ENCODE measurements at places on chromosomes 7 and 10.

GRCh38 chr10:44916429-44916828 is 5.3 kb downstream of the TMEM72 start:
- no peaks in the 10 kb centered on the region for H3K36me3 ChIP-seq
- no peaks in the 10 kb centered on the region for H3K27me3 ChIP-seq
- H3K4me3 ChIP-seq, result no peak overlapping the region
- no peak overlapping the region for H3K27ac ChIP-seq
- DNase-seq, result no peak
- H3K4me1 ChIP-seq, result peaks cover 30% of the 10 kb centered on the region

GRCh38 chr10:49499305-49499851 is 39.5 kb downstream of the ERCC6 start:
- no peak overlapping the region for H3K4me3 ChIP-seq
- no peak for DNase-seq
- no peaks in the 10 kb centered on the region for H3K27me3 ChIP-seq
- peaks cover 38% of the 10 kb centered on the region for H3K36me3 ChIP-seq
- no peak overlapping the region for H3K27ac ChIP-seq
- peaks cover 10% of the 10 kb centered on the region for H3K4me1 ChIP-seq

- no peak overlapping the region for H3K27ac ChIP-seq
- H3K4me3 ChIP-seq, result no peak overlapping the region
- H3K4me1 ChIP-seq, result no peaks in the 10 kb centered on the region
- H3K27me3 ChIP-seq, result peaks cover 15% of the 10 kb centered on the region
- H3K36me3 ChIP-seq, result no peaks in the 10 kb centered on the region
Observed at GRCh38 chr7:158518980-158519632, 68.5 kb downstream of the PTPRN2 start.

DNA sequence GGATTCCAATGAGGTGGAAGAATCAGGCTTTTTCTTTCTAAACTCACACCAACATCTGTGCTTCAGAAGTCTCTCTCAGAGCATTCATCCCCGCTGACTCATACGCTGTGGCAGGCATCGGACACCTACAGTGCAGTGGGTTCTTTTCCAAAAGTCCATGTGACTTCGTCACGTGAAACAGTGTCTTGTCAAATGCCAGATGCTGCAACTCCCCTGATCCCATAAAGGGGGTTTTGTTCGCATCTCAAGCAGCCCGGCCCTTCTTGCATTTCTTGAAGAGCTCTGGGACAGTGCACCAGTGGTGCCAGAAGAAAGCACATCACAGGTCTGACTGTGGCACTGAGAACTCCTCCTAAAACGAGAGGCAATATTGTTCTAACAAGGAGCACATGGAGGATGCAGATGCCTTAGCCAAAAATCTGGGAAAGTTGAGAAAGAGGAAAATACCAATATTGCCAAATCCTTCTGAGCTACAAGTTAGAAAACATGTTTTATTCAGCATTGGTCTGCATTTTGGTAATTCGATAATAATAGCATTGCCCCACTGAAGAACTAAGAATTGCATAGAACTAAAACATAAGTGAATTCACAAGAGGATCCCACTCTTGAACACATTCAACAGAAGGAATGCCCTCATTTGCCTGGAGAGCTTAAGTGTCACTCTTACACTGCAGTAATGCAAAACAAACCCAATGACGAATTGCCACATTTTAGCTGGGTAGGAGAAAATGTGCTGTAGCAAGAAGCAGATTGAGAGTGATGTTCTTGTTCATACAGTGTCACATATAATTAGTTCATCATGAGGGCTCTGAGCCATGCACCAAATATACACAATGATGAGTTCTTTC is 204.4 kb downstream of the CXCL12 start:
- no peaks in the 10 kb centered on the region for H3K4me1 ChIP-seq
- no peaks in the 10 kb centered on the region for H3K36me3 ChIP-seq

DNA sequence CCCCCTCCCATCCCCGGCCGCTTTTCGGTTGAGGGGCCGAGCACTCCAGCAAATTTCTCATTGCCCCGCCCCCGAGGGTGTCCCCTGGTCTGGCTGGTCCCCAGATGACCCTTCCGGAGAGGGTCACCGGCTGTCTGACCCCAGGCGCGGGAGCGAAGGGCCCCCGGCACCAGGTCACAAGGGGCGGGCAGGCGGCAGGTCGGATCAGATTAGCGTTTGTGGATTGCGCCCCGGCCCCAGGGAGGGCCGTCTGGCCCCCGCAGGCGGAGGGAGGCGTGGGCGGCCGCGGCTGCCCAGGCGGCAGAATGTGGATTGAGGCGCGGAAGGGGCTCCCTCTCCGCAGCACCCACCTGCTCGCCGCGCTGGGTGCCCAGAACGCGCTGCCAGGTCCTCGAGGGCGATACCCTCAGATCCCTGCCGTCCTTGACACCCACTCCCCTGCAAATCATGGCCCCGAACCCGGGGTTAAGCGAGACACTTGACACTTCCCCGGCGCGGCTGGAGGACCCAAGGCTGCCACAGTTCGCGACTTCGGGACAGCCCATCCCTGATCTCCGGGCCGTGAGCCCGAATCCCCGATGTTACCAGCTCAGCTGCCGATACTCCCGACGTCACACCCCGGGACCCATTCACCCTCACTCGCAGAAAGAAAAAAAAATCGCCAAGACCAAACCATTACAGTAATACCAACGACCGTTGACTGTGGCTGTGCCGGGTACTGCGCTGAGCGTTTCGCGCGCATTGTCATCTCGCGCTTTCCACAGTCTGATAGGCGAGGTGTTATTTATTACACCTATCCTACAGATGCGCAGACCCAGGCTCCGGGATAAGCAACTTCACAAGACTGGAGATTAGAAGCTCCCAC is 953 bp downstream of the NODAL start:
- H3K36me3 ChIP-seq, result no peaks in the 10 kb centered on the region
- H3K4me3 ChIP-seq, result peak overlapping the region; percentile 81
- no peak for DNase-seq
- peaks cover 15% of the 10 kb centered on the region for H3K27me3 ChIP-seq

GRCh38 chr7:80934321-80934720 is 15.5 kb upstream of the SEMA3C start:
- no peak for DNase-seq
- no peaks in the 10 kb centered on the region for H3K36me3 ChIP-seq
- H3K4me3 ChIP-seq, result no peak overlapping the region
- no peaks in the 10 kb centered on the region for H3K4me1 ChIP-seq
- H3K27ac ChIP-seq, result no peak overlapping the region

GRCh38 chr7:29217113-29217512 is 22.5 kb downstream of the CHN2 start:
- DNase-seq, result no peak
- H3K27me3 ChIP-seq, result peaks cover 3% of the 10 kb centered on the region
- H3K27ac ChIP-seq, result no peak overlapping the region
- H3K4me1 ChIP-seq, result no peaks in the 10 kb centered on the region
- H3K4me3 ChIP-seq, result no peak overlapping the region

- no peak overlapping the region for H3K4me3 ChIP-seq
- H3K27ac ChIP-seq, result no peak overlapping the region
- no peaks in the 10 kb centered on the region for H3K36me3 ChIP-seq
Observed at GRCh38 chr10:9262770-9263169, 1208.3 kb downstream of the GATA3 start.

GRCh38 chr7:85705076-85705475 is 518.2 kb upstream of the SEMA3D start:
- H3K27me3 ChIP-seq, result no peaks in the 10 kb centered on the region
- H3K27ac ChIP-seq, result no peak overlapping the region
- no peak for DNase-seq
- no peak overlapping the region for H3K4me3 ChIP-seq
- no peaks in the 10 kb centered on the region for H3K4me1 ChIP-seq
- H3K36me3 ChIP-seq, result no peaks in the 10 kb centered on the region

- no peaks in the 10 kb centered on the region for H3K27me3 ChIP-seq
- H3K4me1 ChIP-seq, result no peaks in the 10 kb centered on the region
- H3K4me3 ChIP-seq, result no peak overlapping the region
- no peaks in the 10 kb centered on the region for H3K36me3 ChIP-seq
- H3K27ac ChIP-seq, result no peak overlapping the region
Observed at GRCh38 chr7:85081392-85081791, 105.5 kb downstream of the SEMA3D start.

GRCh38 chr7:47496056-47496665 is 85.8 kb downstream of the TNS3 start:
- H3K4me1 ChIP-seq, result peaks cover 6% of the 10 kb centered on the region
- H3K27me3 ChIP-seq, result peaks cover 2% of the 10 kb centered on the region
- no peak for DNase-seq
- no peaks in the 10 kb centered on the region for H3K36me3 ChIP-seq

DNA sequence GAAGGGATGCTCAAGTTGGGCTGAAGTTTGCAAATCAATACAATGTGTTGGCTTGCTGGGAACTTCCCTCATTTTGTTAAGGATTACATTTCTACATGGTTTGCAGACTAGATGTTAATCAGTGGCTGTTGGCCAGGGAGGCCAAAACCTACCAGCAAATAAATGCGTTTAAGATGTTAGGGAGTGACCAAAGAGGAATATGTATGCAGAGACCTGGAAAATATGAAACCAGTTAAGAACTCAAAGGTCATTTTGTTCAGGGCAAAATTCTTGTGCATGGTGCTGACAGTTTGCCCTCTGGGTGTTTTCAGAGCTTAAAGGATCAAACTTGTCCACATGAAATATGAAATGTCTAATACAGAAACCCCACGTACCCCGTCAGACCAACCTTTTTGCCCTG is 30.3 kb downstream of the GATA3 start:
- H3K4me1 ChIP-seq, result peaks cover 21% of the 10 kb centered on the region
- peaks cover 23% of the 10 kb centered on the region for H3K36me3 ChIP-seq
- no peak overlapping the region for H3K4me3 ChIP-seq

DNA sequence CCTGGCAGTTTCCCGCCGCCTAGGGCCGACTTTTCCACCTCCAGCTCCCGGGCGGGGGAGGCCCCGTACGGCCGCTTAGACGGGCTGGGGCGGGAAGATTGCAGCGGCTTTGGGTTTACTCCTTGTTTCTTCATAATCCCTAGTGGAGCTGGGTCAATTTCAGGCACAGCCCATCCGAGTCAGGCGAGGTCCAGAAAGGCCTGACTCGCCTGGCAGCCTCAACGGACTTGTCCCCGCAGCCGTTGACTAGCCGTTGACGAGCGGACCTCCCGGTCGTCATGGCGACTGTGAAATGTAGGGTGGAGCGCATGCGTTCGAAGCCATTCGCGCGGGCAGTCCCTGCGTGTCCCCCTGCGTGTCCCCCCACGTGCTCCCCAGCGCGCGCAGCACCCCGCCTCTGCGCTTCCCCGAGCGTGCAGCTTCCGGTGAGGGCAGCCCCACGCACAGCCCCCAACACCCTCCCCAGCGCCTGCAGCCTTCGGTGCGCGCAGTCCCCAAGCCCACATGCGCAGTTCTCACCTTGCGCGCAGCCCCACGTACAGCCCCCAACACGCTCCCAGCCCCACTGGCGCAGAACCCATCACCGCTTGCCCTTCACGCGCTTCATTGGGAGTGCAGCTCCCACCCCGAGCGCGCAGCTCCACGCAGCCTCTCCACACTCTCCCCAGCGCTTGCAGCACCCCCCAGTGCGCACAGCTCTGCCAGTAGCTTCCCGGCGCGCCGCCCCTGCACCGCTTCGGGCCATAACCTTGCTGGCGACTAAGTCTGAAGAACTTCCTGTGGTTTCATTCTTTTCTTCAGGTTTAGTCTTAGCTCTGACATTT is 67.8 kb downstream of the TBX20 start:
- H3K36me3 ChIP-seq, result no peaks in the 10 kb centered on the region
- peaks cover 21% of the 10 kb centered on the region for H3K27me3 ChIP-seq
- H3K4me3 ChIP-seq, result peak overlapping the region; percentile 76
- H3K4me1 ChIP-seq, result peaks cover 13% of the 10 kb centered on the region

DNA sequence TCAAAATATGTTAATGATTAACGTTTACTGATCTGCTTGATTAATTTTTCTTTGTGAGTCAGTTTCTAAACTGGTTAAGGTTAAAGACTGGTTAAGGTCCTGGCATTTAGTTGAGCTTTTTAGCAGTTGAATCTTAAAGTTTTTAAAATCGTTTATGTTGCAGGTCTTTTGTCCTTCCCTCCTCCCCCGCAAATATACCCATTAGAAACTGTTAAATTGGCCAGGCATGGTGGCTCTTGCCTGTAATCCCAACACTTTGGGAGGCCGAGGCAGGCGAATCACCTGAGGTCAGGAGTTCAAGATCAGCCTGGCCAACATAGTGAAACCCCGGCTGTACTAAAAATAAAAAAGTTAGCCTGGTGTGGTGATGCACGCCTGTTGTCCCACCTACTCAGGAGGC is 100.9 kb downstream of the PODXL start:
- H3K27me3 ChIP-seq, result no peaks in the 10 kb centered on the region
- H3K4me3 ChIP-seq, result no peak overlapping the region
- H3K4me1 ChIP-seq, result peaks cover 8% of the 10 kb centered on the region
- peaks cover 28% of the 10 kb centered on the region for H3K36me3 ChIP-seq
- DNase-seq, result no peak
- H3K27ac ChIP-seq, result no peak overlapping the region

GRCh38 chr10:88783724-88784123 is 18.8 kb upstream of the LIPM start:
- H3K4me1 ChIP-seq, result no peaks in the 10 kb centered on the region
- no peak overlapping the region for H3K4me3 ChIP-seq
- no peak for DNase-seq
- no peaks in the 10 kb centered on the region for H3K36me3 ChIP-seq

DNA sequence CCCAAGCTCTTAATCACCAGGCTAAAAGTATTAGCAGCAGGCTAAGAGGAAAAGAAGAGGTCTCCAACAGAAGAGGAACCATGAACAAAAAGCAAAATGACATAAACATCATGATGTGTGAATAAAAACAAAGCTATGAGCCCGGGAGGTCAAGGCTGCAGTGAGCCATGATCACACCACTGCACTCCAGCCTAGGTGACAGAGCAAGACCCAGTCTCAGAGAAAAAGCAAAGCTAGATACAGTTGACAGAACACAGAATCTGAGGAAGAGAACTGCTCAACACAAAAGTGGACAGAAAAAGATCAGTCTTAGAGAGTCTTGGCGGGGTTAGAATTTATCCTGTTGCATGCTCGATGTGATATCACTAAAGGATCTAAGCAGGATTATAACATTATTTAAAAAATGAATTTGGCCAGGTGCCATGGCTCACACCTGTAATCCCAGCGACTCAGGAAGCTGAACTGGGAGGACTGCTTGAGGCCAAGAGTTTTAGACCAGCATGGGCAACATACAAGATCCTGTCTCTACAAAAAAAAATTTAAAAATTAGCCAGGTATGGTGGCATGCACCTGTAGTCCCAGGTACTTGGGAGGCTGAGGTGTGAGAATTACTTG is 37.5 kb downstream of the NT5C2 start:
- no peak for DNase-seq
- H3K4me1 ChIP-seq, result peaks cover 27% of the 10 kb centered on the region
- H3K27me3 ChIP-seq, result no peaks in the 10 kb centered on the region
- H3K4me3 ChIP-seq, result no peak overlapping the region

DNA sequence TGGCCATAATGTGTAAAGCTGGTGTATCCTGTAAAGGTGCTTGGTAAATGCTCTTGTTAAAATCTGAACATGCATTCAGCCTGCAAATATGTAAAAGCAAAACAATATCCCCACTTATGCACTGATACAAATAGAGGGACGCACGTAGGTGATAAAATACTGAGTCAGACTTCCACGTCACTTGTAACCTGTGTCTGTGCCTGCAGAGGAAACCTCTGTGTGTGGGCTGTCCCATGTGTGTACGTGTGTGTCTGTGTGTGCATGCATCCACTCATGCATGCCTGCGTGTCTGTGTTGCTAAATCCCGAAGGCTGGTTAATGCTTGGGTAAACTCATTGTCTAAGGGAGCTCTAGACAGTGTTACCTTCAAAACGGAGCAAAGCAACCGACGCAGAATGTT is 68.9 kb downstream of the KLF6 start:
- DNase-seq, result no peak
- H3K36me3 ChIP-seq, result peaks cover 19% of the 10 kb centered on the region
- H3K27me3 ChIP-seq, result no peaks in the 10 kb centered on the region
- no peak overlapping the region for H3K4me3 ChIP-seq
- no peak overlapping the region for H3K27ac ChIP-seq

Data from naive thymus-derived CD8-positive, alpha-beta T cell (primary cell).